ENCODE measurements at places on chromosomes 16 and 17.
A peak's percentile ranks its signal among the peaks of the same experiment; 100 is the strongest.

- DNase-seq: no peak
Observed at GRCh38 chr16:87685766-87686165, 80.0 kb downstream of the KLHDC4 start.

DNA sequence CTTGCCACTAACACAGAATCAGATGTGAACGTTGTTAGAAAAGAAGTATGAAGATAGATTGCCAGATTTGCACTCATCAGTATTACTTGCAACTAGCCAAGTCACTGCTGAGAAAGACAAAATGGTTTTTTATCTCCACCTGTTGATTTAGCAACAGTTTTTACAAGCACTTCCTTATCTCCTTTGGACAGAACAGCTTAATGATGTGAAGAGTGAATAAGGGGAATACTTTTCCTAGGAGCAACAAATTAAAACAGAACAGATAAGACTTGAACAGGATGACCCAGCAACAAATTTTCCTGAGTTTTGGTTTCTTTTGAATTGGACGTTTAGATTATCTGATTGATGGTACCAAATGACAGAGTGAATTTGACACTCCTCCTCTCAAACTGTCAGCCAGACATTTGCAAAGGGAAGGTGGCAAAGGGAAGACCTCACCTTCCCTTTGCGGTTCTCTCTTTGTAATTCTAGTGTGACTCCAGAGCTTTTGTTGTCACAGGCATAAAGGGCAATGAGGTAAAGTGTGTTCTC lies 130.6 kb downstream of the NLK start:
- DNase-seq: no peak

GRCh38 chr16:7376227-7376626 lies 43.6 kb downstream of the RBFOX1 start:
- DNase-seq: no peak

- DNase-seq: no peak
Observed at GRCh38 chr16:88131256-88131655, 180.0 kb downstream of the BANP start.

DNA sequence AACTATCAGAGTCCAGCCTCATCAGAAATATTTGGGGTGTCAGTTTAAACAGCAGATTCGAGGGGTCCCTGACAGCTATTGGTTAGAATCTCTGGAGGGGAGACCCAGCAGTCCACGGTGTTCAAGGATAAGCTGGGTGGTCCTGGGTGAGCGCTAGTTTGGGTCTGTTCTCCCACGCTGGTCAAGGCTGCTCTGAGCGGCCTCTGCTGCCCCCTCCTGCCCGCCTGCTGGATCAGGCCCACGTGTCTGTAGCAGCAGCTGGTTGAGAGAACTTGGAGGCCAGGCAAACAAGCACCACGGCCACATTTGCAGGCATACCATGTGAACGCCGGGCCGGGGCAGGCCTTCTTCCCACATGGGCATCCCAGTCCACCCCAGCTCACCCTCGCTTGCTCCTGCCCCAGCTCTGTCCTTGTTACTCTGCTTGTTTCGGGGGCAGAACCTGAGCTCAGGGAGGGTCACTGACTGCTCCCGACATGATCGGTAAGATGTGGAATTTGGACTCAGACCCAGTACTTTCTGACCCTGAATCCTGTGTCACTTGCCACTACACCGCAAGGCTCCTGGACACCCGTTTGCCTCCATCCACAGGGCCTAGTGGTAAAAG lies 7.4 kb downstream of the FOXF1 start:
- no peak for DNase-seq

GRCh38 chr16:87094556-87094865 lies 222.7 kb downstream of the C16orf95 start:
- DNase-seq: no peak

GRCh38 chr16:2194852-2195321 lies 1.5 kb downstream of the CASKIN1 start:
- DNase-seq: peak; percentile 28

DNA sequence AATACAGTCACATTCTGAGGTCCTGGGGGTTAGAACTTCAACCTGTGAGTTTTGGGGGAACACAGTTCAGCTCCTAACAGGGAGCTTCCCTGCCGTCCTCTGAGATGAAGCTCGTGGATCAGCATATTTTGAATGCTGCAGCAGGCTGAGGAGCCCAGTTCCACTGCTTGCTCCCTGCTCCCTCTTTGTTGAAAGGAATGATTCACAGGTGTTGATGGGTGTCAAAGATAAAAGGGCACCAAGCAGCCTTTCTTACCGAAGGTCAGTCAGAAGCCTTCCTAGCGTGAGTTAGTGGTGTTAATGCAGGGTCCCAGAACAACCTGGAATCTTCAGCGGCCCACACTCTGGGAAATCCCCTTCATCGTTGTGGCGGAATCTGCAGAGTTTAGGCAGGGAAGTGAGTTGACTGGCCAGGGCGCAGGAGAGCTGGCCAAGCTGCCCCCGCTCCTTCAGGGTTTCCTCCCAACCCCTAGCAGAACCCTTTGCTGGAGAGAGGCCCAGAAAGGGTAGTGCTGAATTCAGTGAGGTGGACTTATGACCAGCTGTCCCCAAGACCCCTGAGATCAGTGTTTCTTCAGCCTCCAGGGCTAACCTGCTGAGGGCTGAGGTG lies 114.8 kb downstream of the GNAO1 start:
- no peak for DNase-seq

DNA sequence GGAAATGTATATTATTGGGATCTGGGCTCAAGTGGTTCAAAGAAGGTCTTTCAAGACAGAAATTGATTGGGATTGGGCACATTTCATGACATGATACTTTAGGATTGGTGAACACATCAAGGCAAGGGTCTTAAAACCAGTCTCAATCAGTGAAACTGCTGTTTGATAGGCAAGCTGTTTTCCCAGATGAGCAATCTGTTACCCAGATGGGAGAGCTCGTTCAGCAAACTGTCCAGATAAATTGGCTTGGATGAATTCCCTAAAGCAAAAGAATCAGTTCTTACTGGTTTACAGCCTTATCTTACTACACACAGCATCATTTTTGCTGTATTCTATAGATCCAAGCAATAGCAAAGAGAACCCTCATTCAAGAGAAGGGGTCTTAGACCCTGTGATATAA lies 31.0 kb upstream of the CNEP1R1 start:
- DNase-seq: no peak

DNA sequence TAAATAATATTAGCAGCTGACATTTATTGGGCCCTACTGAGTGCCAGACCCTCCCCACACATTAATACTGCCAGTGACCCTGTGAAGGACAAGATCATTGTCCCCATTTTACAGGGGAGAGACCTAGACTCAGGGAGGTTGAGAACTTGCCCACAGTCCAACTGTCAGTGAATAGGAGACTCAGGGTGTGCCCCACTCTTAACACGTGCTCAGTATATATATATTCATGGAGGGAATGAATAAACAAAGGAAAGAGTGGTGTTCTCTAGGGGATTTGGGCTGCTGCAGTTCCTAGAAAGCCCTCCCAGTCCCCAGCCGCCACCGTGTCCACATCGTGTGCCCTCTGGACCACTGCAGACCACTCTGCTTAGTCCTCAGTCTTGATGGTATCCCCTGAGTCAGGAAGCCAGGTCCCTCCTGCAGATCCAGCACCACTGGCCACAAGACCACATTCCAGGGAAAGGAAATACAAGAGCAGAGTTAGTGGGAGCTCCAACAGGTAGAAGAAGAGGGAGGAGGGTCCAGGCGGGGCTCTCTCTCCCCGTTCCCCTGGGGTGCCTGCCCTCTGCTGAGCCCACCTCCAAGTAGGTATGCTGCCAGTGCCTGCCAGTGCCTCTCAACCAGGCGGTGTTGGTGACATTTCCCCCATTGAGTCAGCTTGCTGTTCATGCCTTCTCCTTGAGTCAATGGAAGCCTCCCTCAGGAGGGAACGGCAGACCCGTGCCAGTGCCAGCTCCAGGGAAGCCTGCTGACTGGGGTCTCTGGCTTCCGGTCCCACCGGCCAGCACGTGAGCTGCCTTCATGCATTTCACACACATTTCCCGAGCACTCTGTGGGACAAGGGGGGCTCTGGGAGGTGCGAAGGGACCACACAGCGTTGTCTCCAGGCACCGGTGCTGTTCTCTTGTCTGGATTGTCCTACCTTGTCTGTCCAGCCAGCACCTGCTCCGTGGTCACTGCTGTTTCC lies 75.6 kb downstream of the GNAO1 start:
- DNase-seq: no peak

DNA sequence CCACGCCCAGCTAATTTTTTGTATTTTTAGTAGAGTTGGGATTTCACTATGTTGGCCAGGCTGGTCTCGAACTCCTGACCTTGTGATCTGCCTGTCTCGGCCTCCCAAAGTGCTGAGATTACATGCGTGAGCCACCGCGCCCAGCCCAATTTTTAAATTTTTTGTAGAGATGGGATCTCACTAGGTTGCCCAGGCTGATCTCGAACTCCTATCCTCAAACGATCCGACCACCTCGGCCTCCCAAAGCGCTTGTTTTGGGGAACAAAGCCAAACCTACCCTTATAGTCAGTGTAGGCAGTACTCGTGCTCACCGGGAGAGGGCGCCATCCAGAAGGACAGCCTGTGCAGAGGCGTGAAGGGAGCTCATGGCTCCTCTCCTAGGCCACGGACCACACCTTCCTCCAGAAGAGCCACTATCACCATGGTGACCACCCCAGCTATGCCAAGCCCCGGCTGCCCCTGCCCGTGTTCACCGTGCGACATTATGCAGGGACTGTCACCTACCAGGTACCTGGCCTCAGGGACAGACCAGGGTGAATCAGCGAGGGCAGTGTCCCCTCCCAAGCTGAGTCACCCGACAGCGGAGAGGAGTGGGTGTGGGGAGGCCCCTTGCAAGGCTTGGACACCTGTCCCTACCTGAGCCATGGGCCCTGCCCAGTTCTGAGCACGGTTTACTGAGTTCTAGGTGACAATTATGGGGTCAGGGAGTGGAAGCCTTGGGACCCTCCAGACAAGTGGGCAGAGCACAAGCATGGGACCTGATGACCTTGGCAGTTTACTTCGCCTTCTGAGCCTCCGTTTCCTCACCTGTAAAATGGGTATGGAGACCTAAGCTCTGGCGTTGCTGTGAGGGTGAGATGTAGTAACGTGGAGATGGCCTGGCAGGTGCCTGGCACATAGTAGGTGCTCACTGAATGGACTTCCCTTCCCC lies 13.7 kb downstream of the MYO15B start:
- peak; percentile 39 for DNase-seq

- no peak for DNase-seq
Observed at GRCh38 chr17:80998748-80999535, 7.3 kb downstream of the CHMP6 start.

GRCh38 chr16:11389083-11389482 lies 43.8 kb downstream of the RMI2 start:
- DNase-seq: no peak

- DNase-seq: no peak
Observed at GRCh38 chr16:48335961-48336360, 49.3 kb downstream of the SIAH1 start.

DNA sequence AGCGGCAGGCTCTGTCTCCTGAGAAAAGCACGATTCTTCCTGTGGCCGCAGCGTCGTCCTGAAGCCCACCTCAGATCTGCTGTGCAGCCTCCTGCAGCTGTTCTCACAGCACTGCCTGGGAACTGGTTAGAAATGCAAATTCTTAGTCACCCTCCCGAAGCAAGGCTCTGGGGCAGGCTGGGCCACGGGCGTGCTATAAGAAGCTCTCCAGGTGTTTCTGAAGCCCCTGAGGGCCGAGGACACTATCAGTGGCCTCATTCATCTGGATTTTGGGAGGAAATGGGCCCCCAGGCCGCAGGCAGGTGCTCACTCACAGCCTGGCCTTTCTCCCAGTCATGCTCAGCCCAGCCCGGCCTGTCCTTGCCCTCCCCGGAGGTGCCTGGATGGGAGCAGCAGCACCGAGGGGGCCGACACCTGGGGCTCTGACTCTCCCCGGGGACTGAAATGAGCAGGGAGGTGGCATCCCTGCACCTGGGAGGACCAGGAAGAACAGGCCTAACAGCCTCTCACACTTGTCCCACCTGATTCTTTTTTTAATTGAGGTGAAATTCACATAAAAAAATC lies 10.4 kb upstream of the NLRC3 start:
- DNase-seq: no peak

- DNase-seq: no peak
Observed at GRCh38 chr17:28865946-28866752, 11.3 kb downstream of the ERAL1 start.

- peak; percentile 23 for DNase-seq
Observed at GRCh38 chr16:87955302-87956097, 4.3 kb downstream of the BANP start.

DNA sequence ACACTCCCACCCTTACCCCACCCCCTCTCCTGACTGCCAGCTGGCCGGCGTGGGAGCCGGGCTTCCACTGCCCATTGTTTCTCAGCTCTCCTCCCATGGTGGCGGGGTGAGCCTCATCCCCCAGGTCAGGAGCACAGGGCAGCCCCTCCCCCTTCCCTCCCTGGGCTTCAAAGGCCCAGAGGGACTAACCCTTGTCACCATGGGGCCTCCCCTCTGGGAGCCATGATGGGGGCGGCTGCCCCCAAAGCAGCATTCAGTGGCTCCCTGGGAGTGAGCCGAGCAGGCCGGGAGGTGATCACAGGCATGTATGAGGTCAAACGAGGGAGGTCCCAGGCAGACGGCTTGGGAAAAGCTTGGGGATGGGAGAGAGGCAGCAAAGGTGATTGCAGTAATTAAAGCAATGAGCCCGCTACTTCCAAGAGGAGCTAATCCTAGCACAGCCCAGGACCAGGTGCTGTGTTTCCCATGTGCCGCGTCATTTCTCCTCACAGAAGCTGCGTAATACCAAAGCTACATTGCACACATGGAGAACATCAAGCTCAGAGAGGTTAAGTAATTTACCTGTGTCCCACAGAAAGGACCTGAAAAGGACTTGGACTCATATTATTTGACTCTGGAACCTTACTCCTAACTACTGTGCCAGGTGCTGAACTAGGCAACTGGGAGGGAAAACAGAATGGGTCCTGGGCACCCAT lies 24.5 kb downstream of the CDK5RAP3 start:
- DNase-seq: no peak

DNA sequence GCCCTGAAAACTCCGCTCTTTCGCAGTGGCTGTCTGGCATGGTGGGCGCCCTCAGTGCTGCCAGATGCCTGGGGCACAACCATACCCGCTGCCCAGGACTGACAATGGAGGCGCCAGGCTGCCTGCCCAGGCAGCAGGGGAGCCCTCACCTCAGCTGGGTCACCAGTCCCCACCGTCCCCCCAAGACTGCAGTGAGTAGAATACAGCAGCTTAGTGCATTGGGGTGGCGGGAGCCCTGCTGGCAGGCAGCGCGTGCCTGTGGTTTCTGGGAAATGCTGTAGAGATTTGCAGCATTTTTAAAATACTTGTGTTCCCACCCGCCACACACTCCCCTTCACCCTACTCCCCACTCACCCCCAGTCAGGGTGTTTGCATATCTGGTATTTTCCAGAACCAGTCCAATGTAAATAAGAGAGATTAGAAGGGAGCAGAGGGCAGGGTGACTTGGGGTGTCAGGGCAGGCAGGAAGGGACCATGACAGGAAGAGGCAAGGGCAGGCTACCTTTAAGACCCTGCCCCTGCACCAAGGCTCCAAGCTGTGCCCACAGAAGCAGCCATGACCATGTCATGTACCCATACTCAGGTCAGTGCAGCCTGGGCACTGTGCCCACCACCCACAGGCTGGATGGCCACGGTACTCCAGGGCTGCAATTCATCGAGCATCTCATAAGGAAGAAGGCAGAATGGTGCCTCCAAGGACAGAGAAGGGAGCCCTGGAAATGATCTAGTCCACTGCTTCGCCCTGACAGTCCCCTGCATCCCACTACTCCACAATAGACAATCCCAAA lies 21.5 kb downstream of the MYO18A start:
- no peak for DNase-seq

- DNase-seq: no peak
Observed at GRCh38 chr17:49572226-49572625, 3.4 kb upstream of the NXPH3 start.
